ENCODE measurements at places on chromosomes 2 and 18.

DNA sequence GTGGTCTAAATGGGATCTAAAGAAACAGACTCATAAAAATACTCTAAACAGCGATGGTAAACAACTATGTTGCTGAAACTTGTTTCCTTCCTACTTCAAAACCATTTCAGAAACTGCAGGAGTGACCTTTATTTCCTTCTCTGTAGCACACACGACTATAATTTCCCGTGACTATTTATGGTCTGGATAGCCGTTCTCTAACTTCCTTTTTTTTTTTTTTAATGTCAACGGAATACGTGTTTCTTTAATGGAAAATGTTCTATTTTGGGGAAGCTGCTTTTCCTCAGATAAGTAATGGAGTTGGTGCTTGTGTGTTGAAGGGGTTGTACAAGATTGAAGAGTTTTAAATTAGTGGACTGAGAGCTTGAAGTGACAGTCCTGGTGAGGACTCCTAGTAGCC lies 224.1 kb downstream of the PHLPP1 start:
- H3K4me3 ChIP-seq: peak overlapping the region; percentile 47
- DNase-seq: no peak
- H3K4me1 ChIP-seq: peaks cover 28% of the 10 kb centered on the region
- no peaks in the 10 kb centered on the region for H3K36me3 ChIP-seq

- H3K36me3 ChIP-seq: no peaks in the 10 kb centered on the region
- H3K4me1 ChIP-seq: no peaks in the 10 kb centered on the region
- H3K27me3 ChIP-seq: no peaks in the 10 kb centered on the region
- DNase-seq: no peak
- H3K4me3 ChIP-seq: no peak overlapping the region
Observed at GRCh38 chr2:207032490-207032889, 93.2 kb downstream of the CPO start.

- no peaks in the 10 kb centered on the region for H3K27me3 ChIP-seq
- DNase-seq: no peak
- no peaks in the 10 kb centered on the region for H3K4me1 ChIP-seq
Observed at GRCh38 chr2:60439219-60439974, 114.1 kb downstream of the BCL11A start.

DNA sequence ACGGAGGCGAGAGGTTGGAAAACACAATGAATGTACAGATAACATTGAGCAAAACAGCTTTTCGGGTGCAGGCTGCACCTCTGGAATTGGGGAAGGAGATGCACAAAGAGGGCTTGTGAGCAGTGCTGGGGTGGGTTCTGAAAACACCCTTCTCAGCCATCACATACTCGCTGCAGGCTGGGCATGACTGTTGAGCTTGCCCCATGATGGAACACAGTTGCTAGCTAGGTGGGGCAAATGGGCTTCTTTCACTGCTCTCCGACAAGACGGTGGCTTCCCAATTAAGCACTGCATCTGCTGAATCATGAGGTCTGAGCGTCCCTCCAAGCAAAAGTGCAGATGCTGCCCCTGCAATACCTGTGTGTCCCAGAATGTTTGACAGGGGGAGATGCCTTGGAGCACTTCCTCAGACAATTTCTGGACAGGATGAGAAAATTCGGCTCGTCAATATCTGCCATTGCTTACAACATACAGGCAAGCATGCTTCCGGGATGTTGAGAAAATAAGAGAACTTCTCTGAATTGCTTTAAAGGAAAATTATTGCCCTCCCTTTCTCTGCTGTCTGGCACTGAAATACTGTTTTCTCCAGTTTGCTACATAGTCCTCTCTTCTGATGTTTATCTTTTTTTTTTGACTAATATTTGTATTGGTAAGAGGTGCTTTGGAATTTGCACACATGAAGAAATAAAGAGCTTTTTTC lies 77.3 kb upstream of the SH3BP4 start:
- no peaks in the 10 kb centered on the region for H3K36me3 ChIP-seq
- H3K27me3 ChIP-seq: no peaks in the 10 kb centered on the region
- DNase-seq: no peak

GRCh38 chr2:189178054-189178453 lies 1.5 kb downstream of the COL5A2 start:
- H3K4me1 ChIP-seq: peaks cover 23% of the 10 kb centered on the region
- peak overlapping the region; percentile 88 for H3K27ac ChIP-seq
- no peaks in the 10 kb centered on the region for H3K27me3 ChIP-seq
- H3K4me3 ChIP-seq: peak overlapping the region; percentile 84

DNA sequence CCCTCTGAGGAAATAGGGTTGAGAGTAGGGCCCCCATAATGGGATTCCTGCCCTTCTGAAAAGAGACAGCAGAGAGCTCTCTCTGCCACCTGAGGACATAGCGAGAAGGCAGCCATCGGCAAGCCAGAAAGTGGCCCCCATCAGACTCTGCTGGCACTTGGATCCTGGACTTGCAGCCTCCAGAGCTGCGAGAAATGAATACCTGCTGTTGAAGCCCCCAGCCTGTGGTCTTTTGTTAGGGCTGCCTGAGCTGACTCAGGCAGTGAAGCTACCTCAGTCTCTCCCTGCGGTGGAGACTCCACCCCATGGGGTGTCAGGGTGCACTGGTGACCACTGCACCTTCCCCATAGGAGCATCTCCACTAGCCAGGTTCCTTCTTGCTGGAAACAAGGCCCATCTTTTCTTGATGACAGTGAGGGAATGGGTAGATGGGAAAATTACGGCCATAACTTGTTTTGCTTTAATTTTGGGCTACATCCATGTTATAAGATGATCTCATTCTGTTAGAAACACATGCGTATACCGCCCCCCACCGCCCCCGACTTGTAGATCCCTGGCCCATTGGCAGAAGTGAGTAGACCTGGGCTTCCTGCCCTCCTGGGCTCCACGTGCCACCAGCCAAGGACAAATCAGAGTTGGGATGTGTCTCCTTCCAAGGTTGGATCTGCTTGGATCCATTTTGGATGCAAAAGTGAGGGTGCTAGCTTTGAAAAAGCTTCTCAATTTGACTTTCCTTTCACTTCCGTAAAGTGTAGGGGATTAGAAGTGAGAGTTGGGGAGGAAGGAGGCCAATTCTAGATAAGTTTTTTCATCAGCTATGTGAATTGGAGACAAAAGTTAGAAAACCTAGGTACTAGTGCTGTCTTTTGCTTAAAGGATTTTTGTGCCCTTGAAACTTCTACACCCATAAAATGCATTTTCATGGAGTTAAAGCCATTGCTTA lies 42.9 kb downstream of the NCK2 start:
- H3K4me1 ChIP-seq: peaks cover 51% of the 10 kb centered on the region
- DNase-seq: no peak
- H3K27me3 ChIP-seq: no peaks in the 10 kb centered on the region
- peak overlapping the region; percentile 60 for H3K27ac ChIP-seq

GRCh38 chr18:31237142-31237541 lies 74.5 kb upstream of the DSC1 start:
- H3K4me1 ChIP-seq: no peaks in the 10 kb centered on the region
- H3K4me3 ChIP-seq: no peak overlapping the region
- DNase-seq: no peak
- H3K27ac ChIP-seq: no peak overlapping the region

DNA sequence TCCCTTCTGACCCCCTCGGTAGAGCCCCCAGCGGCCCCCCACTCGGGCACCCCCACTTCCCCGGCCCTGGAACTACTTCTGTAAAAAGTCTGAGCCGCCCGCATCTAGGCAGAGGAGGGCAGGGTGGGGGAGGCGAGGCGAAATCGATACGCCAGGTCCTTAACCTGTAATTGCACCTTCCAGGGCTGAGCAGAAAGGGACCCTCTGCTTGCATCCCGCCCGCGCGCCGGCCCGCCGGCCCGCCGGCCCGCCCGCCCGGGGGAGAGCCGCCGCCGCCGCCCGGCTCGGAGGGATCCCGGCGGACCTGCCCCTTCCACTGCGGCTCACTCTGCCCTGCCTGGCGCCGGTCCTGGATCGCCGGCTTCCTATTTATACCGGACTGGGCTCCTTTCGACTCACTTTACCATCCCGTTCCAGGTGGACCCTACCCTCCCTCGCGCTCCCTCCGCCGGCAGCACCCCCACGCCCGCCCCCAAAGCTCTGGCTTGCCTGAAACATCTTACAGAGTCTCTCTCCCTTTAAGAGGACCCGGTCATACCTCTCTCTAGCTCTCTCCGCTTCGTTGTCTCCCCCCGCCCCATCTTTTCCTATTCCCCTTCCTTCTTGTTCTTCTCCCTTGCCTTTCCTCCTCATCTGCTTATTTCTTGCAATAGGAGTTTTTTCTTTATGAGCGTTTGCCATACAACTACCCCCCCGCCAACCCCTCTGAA lies 797 bp downstream of the KLHL14 start:
- peaks cover 25% of the 10 kb centered on the region for H3K4me1 ChIP-seq
- H3K27me3 ChIP-seq: no peaks in the 10 kb centered on the region
- H3K27ac ChIP-seq: no peak overlapping the region

- H3K4me1 ChIP-seq: peaks cover 62% of the 10 kb centered on the region
- H3K36me3 ChIP-seq: no peaks in the 10 kb centered on the region
- DNase-seq: no peak
- H3K27me3 ChIP-seq: no peaks in the 10 kb centered on the region
Observed at GRCh38 chr2:46303822-46304221, 6.6 kb downstream of the EPAS1 start.

DNA sequence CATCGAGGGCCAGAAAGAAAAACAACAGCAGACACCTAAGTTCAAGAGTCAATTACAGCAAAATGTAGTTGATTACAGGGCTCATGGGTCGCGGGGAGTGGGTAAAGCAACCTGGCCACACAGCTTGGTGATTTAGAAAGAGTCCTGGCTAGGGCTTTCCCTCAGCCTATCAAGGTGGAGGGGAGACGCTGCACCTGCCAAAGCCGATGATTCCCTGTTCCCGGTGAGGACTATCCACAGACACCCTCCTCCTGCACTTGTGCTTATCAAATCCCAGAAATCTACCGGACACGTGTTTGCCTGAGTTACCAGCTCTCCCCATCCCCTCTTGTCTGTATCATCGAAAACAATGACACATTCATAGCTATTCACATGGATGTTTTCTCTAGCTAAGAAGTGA lies 7.0 kb upstream of the SOX11 start:
- no peaks in the 10 kb centered on the region for H3K36me3 ChIP-seq
- H3K27me3 ChIP-seq: no peaks in the 10 kb centered on the region
- no peak overlapping the region for H3K4me3 ChIP-seq
- no peak overlapping the region for H3K27ac ChIP-seq
- H3K4me1 ChIP-seq: no peaks in the 10 kb centered on the region
- no peak for DNase-seq

GRCh38 chr2:121748202-121748601 lies 7.2 kb upstream of the TSN start:
- H3K27me3 ChIP-seq: no peaks in the 10 kb centered on the region
- no peak for DNase-seq
- H3K4me3 ChIP-seq: no peak overlapping the region
- no peaks in the 10 kb centered on the region for H3K4me1 ChIP-seq
- no peaks in the 10 kb centered on the region for H3K36me3 ChIP-seq

GRCh38 chr2:167784084-167784425 lies 463.3 kb downstream of the STK39 start:
- H3K4me1 ChIP-seq: no peaks in the 10 kb centered on the region
- no peaks in the 10 kb centered on the region for H3K36me3 ChIP-seq
- no peak for DNase-seq

- no peak overlapping the region for H3K4me3 ChIP-seq
- H3K27me3 ChIP-seq: no peaks in the 10 kb centered on the region
- H3K36me3 ChIP-seq: no peaks in the 10 kb centered on the region
Observed at GRCh38 chr2:18445433-18446320, 114.8 kb downstream of the RDH14 start.

DNA sequence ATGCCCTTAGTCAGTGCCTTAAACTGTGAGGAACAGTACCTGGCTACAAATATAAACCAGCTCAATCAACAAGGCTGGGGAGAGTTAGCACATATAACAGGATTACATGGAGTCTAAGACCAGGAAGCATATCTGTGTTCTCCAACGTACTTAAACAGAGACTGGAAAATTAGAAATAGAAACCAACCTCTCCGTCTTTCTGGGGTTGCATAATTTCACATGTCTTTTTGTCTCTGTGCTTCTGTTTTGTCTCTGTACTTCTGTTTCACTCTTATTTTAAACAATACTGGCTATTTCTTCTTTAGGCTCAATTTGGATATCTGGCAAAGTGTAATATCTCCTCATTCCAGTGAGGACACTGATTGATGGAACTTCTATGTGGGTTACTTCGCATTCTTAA lies 749.0 kb upstream of the ZEB2 start:
- no peak overlapping the region for H3K27ac ChIP-seq
- no peak for DNase-seq
- no peaks in the 10 kb centered on the region for H3K36me3 ChIP-seq
- H3K27me3 ChIP-seq: no peaks in the 10 kb centered on the region
- no peaks in the 10 kb centered on the region for H3K4me1 ChIP-seq
- no peak overlapping the region for H3K4me3 ChIP-seq

All from thoracic aorta (tissue), 2 donors.